ENCODE measurements at places on chromosomes 12 and 14.

DNA sequence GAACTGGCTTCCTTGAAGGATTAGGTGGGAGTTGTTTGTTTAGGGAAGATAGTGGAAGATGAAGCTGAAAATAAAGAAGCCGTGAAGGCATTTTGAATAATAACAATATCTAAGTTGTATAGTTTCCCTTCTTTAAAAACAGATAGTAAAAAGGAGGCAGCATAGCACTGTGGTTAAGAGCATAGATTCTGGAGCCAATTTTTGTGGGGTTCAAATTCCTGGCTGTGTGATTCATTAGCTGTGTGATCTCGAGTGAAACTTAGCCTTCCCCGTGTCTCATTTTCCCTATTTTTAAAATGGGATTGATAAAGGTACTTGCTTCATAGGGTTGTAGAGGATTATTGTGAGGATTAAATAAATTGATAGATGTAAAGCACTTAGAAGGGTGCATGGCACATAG lies 104.5 kb downstream of the MYRFL start:
- DNase-seq, result no peak

DNA sequence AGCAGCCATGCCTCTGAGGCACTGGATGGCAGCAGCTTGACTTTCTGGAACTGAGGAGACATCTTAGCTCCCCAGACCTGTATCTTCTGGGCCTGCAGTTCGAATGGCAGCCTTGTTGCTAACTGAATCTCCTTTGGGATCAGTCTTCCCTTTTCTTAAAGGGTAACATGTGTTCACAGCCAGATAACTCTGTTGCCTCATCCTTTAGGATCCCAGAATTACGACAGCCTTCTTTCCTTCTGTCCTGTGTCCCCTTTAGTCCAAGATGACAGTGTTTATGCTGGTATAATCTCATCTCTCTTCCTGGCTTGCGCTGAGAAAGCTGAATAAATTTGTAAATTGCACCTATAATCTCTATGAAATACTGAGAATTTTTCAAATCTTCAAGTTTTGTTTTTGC lies 9.1 kb upstream of the ERC1 start:
- no peak for DNase-seq

GRCh38 chr14:104403421-104404220 lies 175.9 kb upstream of the C14orf180 start:
- DNase-seq, result no peak

GRCh38 chr14:29749829-29750228 lies 177.8 kb downstream of the PRKD1 start:
- DNase-seq, result peak; percentile 2

- DNase-seq, result no peak
These were observed 486.4 kb downstream of the TMTC2 start for GRCh38 chr12:83172866-83173649.

GRCh38 chr12:114238808-114239207 lies 167.1 kb downstream of the TBX5 start:
- no peak for DNase-seq
